ENCODE measurements at places on chromosomes 6 and 20. TPM values are rescaled to one million over a fixed set of nuclear protein-coding genes. Genes with fewer than 3 reads are reported as not detected.

DNA sequence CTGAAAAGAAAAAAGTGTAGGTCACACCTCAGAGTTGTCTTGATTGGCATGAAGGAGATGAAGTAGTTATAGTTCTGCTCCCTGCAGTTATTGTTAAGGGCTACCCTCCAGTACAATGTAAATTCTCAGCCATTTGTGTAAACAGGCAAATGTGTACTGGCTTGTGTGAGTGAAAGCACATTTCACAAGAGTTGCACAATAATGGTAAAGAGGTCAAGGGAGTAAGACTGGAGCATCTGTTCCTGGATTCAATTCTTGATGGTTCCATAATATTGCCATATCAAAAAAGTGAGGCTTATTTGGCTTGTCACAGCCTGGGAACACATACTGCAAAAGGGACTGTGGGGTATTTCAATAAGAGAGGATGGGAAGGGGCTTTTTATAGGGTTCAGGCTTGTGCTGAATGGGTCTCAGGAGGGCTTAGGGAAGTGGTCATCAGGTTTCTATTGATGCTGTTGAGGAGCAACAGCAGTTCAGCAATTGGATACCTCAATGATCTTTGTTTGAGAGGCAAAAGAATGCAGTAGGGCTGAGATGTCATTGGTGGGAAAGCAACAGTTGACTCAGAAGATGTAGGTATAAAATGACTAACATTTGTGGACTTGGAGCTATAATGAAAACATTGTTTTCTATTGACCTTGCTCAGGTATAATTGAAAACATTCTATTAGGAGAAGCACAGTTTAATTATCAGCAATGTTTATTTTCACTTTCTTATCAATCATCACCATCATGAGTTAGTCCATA lies 402.6 kb downstream of the BCKDHB start:
- DNase-seq: no peak

Gene ILRUN
- polyA plus RNA-seq: 14.6 TPM

Gene MARCKS
- 14.0 TPM for polyA plus RNA-seq

- no peak for DNase-seq
These were observed 360.6 kb upstream of the RUNX2 start for GRCh38 chr6:44967481-44967880.

DNA sequence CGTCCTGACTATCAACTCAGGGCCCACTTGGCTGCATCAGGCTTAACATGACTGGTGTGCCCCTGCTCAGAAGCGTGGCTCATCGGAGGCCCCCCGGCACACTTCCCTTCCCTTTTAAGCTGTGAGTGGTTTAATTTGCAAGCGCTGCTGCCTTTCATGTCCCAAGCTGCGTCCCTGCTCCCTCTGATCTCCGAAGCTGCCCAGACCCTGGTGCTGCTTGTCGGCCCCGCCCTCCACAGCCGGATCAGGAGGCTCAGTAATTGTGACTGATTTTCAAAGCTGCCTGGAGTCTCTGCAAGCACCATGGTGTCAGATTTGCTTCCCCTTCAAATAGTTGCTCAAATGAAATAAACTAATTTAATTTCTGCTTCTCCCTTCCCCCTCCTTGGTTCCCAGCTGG lies 71.1 kb downstream of the CDH22 start:
- no peak for DNase-seq

DNA sequence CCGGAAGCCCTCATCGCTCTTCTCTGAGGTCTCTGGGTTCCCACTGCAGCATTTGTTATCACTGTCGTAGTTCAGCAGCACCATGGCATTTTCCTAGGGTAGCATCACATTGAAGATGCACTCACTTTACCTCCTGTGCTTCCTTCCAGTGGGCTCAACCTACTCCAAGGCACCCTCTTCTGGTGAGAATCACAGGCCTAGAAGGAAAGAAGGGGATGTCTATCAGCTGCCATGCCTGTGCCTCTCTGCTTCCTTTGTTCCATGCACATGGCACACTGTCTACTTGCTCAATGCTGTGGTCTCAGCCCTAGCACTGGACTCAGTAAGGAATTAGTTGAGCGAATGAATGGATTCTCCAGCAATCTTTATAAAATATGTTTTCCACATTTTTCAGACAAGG lies 22.6 kb downstream of the CST4 start:
- DNase-seq: no peak

GRCh38 chr6:138310821-138311220 lies 66.9 kb upstream of the SMIM28 start:
- no peak for DNase-seq

DNA sequence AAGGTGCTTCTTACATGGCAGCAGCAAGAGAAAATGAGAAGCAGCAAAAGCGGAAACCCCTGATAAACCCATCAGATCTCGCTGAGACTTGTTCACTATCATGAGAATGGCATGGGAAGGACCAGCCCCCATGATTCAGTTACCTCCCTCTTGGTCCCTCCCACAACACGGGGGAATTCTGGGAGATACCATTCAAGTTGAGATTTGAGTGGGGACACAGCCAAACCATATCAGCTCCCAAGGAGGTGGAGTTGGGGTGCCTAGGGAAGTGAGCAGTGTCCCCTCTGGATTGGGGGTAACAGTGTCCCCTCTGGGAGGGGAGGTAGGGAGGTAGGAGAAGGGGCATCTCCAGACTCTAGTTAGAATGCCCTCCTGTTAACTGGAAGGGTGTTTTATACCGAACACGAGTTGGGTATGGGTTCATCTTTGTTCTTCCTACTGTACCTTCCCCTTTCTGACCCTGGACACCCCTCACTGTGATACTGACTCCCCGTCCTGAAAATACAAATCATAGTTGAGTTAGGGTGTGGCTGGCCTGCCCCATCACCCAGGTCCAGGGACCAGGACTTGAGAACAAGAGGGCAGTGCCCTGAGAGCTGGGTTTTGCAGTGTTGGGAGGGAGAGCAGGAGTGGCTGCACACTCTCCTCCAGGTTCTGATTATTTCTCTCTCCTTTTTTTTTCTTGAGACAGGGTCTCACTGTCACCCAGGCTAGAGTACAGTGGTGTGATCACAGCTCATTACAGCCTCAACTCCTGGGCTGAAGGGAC lies 62.0 kb downstream of the EFCAB8 start:
- no peak for DNase-seq

DNA sequence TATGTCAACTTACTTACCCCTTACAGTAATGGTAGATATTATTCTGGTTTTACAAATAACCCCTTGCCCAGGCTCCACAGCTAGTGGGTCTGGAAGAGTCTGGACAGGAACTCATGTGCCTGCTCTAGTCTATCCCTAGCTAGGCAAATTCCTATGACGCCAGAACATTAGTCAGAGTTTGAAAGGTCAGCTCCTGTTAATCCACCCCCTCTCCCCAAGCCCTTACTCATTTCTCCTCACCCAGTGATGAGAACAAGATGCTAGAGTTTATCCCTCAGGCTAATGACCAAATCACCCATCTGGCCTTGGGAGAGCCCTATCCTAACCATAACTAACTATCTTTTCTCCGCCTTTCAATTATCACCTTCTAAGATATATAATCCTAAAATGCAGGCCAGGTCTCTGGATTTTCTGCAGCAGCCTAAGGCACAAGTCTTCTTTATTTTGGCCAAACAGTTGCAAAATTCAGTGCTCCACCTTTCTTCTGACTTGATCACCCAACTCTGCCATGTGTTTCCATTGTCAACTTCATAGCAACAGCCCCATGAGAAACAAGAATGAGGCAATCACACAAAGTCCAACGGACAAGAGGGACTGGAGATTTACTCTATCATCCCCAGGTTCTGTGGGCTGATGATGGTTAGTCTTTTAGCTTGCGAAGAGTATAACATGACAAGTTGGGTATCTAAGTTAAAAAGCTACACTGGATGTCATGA lies 113.3 kb downstream of the TASP1 start:
- DNase-seq: no peak

GRCh38 chr6:166782520-166782919 lies 155.5 kb upstream of the RPS6KA2 start:
- DNase-seq: no peak

Gene SULF2
- 7.7 TPM for polyA plus RNA-seq

Gene PNPLA1
- polyA plus RNA-seq: not detected

- DNase-seq: peak; percentile 61
These were observed 34.7 kb downstream of the DUSP22 start for GRCh38 chr6:326896-327537.

DNA sequence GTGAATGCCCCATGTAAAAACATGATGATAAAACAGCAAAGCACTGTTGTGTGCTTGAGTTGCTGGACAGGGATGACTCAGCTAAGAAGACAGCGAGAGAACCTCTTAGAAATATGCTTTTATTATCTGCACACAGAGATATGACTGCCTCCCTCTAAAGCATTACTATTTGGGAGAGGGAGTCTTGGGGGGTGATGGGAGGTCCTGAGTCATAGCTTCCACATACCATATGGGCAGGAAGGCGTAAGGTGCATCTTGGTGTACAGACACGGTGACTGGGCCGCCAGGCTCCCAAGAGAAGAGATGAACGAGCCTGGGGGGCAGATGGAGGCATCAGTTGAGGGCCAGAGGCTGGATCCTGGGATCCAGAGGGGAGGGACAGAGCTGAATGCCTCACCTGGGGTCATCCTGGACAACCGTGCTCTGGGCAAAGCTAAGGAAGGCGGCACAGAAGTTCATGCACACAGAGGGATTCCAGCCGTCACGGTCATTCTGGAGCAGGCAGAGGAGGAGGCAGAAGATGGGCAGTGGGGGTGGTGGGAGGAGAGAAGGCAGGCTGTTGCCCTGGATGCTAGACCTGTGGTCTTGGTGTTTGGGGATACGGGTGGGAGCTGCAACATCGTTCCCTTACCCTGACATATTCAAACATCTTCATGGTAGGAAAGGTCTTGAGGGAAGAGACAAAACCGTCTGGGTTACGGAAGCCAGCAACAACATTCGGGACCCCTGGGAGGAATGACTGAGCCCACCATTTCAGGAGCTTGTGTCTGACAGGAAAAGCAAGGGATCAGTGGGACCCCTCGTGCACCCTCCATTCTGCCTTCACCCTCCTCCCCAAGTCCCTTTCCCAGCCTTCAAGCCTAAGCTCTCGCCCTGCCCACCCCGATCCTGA lies 2.0 kb downstream of the DXO start:
- DNase-seq: no peak

DNA sequence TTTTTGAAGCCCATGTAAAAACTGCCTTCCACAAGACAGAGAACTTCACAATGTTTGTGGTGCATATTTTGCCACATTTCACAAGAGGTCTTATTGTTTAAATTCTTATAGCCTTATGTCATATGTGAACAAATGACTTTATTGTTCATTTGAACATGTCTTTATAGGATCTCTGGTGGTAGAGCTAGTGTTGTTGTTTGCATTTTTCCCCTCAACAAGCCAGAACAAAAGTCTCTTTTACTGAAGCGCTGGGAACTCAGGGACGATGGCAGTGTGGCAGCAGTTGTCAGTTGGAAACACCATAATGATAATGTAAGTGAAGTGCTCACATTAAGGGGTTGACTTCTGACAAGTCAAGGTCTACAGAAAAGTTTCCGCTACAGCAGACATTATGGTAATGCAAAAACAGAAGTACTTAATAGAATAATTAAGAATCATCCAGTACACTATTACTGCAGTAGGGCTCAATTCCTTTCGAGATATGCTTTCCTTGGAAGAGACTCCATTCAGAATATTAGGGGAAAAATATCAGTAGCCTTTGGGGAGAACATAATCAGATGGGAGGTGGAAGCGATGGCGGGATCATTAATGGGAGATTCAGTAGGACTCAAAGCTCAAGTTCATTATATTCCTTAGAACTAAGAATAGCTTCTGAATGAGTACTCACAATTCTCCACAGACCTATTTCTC lies 180.0 kb downstream of the GJA10 start:
- DNase-seq: no peak

Gene KCNK5
- polyA plus RNA-seq: 20.5 TPM

Gene HELZ2
- 6.5 TPM for polyA plus RNA-seq

All from pancreas (tissue), 10 donors.